ENCODE measurements at places on chromosomes 4 and X.

DNA sequence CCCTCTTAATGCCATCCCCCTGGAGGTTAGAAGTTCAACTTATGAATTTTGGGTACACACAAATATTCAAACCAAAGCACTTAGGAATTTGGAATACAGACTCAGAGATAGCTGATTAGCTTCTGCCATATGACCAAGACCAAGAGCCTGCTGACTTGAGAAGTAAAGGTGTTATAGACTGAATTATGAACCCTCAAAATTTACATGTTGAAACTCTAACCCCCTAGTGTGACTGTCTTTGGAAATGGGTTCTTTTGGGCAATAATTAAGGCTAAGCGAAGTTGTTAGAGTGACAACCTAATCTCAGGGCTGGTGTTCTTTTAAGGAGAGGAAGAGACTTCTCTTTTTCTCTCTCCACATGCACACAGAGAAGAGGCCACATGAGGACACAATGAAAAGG, 151.2 kb downstream of the COX18 start:
- no peak for DNase-seq

DNA sequence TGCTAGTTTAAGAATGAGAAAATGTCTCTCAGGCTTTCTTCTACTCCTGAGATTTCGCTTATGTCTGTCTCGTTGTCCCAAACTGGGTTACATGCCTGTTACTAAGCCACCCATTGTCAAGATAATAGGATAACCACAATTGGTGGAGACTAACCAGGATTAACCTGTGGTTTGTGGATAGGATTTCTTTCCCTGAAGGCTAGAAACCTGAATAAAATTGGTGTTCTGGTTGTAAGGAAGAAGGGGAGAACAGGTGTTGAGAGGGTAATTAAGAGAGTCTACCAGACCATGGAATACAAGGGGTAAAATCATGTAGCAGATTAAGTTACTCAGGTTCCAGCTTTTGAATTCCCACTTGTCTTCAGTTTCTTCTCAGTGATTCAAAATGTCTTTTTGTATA, 225.4 kb downstream of the CPE start:
- DNase-seq, result no peak

GRCh38 chrX:78092296-78092695, 11.8 kb upstream of the PGK1 start:
- no peak for DNase-seq

DNA sequence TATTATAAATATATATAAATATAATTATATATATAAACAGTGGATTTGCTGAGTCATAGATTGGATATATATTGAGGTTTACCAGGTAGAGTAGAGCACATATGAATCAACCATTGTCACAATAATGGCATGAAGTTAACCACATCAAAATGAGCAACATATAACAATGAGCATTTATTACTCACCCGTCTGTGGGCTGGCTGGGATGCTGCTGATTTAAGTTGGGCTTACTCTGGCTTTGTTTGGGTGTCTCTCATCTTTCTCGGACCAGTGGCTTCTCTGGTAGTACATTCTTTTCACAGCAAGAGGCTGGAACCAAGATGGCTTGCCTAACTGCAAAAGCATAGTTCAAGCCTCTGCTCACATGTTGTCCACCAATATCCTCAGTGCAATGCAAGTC, 111.7 kb upstream of the TAPT1 start:
- no peak for DNase-seq

DNA sequence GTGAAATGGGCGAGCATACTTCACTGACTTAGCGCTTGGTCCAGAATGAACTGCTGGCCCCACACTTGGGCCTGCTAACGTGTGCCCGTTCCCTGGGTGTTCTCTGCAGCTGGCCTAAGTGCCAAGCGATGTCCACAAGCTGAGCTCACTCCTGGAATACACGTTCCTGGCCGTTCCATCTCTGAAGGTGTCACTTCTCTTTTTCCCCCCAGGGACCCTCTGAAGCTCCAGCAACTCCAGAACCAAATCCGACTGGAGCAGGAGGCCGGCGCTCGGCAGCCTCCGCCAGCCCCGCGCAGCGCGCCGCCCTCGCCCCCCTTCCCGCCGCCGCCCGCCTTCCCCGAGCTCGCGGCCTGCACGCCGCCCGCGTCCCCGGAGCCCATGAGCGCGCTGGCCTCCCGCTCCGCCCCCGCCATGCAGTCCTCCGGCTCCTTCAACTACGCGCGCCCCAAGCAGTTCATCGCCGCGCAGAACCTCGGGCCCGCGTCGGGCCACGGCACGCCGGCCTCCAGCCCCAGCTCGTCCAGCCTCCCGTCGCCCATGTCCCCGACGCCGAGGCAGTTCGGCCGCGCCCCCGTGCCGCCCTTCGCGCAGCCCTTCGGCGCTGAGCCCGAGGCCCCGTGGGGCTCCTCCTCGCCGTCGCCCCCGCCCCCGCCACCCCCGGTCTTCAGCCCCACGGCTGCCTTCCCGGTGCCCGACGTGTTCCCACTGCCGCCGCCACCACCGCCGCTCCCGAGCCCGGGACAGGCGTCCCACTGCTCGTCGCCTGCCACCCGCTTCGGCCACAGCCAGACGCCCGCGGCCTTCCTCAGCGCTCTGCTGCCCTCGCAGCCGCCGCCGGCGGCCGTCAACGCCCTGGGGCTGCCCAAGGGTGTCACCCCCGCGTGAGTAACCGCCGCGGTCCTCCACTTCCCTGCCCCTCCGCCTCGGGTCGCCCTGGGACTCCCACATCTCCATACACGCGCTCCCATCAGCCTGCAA, 132.3 kb downstream of the CBR4 start:
- DNase-seq, result no peak

- DNase-seq, result no peak
Observed at GRCh38 chrX:154785716-154786115, 19.6 kb downstream of the MPP1 start.

DNA sequence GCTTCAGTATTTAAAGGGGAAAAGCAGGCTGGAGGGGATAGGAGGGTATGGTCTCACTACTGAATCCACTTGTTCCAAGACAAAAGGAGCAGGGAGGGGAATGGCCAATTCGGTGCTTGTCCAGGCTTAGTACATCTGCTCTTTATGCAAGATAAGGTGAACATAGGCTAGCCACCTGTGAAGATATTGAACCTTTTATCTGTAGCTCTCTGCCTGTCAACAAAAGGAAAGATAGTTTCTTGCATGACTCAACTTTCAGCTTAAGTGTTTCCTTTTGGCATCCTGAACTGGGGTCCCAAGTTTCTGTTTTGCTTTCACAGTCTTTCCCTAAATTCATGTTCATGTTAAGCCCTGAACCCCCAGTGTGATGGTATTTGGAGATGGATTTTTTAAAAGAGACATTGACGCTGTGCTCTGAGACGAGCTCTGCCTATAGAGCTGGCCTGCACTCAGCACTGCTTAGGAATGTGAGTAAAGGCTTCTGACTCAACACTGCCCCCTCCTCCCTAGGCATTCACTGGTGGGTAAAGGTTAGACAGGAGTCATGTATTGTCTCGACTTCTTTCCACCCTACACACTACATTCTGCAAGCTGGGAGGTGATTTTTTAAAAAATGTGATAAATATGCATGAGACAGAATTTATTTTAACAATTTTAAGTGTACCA, 28.2 kb downstream of the FAM149A start:
- no peak for DNase-seq

GRCh38 chrX:8730812-8731558, 952 bp downstream of the ANOS1 start:
- no peak for DNase-seq

DNA sequence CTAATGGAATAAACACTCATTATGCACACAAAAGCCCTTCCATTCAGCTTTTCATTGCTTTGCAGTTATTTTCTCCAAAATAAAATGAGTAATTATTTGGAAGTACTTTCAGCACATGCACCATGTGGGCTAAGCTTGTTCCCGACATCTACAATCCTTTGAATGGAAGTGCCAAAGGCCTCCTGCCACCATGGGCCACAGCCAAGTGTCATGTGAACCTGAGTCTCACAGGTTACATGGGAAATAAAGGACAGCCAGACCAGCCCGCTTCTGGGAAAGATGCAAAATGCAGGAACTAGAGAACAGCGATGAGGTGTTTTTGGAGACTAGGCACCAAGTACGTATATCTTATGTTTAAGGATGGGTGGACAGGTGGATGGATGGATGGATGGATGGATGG, 181.8 kb downstream of the AFF2 start:
- no peak for DNase-seq

GRCh38 chrX:107025545-107025944, 25.5 kb upstream of the MORC4 start:
- DNase-seq, result no peak

DNA sequence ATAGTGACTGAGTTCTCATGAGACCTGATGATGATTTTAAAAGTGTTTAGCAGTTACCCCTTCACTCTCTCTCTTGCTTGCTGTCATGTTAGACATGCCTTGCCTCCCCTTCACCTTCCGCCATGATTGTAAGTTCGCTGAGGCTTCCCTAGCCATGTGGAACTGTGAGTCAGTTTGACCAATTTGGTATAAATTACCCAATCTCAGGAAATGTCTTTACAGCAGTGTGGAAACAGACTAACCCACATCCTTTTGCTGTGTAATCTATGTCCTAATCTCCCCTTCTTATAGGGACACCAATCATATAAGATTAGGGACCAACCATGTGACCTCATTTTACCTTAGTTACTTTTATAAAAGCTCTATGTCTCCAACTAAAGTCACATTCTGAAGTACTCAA, 677.8 kb downstream of the ADGRL3 start:
- no peak for DNase-seq

DNA sequence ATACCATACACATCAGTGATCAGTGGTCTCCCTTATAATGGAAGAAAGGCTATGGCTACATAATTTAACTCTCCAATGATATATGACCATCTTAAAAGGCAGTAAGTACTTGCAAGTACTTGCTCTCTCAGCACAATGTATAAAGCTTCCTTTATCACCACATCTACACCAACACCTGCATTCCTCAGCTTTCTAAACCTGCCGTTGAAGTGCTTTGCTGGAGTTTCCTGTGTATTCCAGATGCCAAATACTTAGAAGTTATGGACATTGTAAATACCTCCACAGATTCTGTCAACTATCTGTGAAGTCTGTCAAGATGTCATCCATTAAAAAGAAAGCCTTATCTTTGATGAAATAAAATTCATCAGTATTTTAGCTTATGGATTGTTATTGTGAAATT, 335.0 kb upstream of the GALNTL6 start:
- DNase-seq, result no peak
